Anterior cingulate cortex (tissue), 58 donors: ENCODE measurements at places on chromosomes 2 and 18.

- DNase-seq: no peak
Observed at GRCh38 chr2:195562570-195563566, 94.2 kb upstream of the SLC39A10 start.

DNA sequence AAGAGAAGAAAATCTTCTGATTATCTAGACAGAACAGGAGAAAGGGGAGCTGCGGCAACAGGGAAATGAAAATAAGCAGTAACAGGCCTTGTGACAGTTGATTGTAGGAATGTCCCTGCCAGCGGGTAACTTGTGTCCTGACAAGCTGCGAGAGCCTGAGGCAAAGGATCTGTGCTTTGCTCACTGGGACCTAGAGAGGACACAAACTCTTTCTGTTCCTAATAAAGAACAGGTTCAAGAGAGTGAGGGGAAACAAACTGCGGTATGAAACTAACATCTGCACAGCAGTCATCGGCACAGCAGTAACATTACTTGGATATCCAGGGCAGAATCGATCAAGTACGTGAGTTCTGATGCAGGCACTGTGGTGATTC, 103.7 kb upstream of the THOC1 start:
- no peak for DNase-seq

DNA sequence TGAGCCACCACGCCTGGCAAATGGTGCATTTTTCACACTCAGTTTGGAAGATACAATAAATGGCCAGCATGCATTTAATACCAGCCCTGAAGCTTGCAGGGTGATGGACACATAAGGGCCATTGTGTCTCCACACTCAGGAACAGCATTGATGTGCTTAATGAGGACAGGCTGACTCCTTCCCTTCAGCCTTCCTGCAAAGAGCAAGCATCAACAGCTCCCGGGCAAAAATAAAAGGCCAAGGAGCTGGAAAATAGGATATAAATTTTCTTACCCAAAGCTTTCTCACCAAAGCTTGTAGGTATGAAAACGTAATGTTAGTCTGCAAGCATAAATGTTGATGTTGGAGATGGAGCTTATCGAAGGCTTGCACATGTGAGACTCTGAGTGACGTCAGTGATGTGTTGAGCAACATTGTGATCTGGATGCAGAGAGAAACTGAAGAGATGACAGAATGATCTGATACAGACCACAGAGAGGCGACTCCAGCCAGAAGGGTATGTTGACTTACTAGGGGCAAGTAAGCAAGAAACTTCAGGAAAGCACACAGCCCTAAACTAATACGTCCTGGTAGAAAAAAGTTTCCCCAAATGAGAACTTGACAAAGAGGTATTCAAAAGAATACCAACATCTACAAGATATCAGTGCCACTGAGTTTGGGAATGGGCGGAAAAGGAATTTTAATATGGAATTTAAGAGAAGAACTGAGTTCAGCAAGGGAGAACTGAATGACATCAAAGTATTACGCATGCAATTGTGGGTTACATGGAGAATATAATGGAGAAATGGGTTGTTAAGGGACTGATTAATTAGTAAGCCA, 256.5 kb downstream of the TGIF1 start:
- no peak for DNase-seq

- DNase-seq: no peak
Observed at GRCh38 chr2:109166811-109167210, 37.8 kb downstream of the SH3RF3 start.

- DNase-seq: no peak
Observed at GRCh38 chr18:7334973-7335568, 104.2 kb downstream of the LRRC30 start.

GRCh38 chr18:25725501-25725900, 364.9 kb downstream of the SS18 start:
- no peak for DNase-seq

DNA sequence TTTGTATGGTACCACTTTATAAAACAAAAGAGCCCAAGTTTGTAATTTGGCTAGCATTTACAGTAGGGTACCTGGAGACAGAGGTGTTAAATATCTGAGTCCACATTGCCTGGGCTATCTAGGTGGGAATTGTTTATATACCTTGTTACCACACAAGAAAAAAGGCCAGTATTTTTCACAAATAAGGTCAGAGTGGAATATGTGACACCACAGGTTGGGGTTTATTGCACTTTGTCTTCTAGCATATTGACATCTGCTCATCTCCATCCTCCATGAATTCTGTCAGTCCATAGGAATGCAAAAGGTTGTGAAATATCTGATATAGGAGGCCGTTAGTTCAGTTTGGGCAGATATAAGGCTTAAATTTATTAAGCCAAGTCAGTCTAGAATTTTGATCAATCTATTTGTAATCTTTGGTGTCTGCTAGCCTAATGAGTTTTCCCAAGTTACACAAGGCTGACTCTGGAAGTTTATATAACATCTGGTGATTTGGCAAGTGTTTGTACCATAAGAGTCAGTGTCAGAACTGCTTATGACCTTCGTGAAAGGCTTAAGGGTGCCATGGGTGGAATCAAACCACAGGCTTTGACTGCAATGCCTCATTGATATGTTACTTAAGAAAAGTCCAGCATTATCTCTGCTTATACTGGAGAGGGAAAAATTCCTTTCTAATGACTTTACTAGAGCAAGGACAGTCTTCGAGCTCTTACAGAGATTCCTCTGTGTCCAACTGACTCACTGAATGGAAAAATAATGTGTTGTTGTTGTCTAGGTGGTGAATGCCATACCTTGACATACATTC, 11.3 kb upstream of the DPP4 start:
- no peak for DNase-seq

GRCh38 chr18:77249569-77250500, at the start of gene GALR1:
Gene GALR1, plus strand, starts transcription at chr18:77249848. Its CDS starts 701 bp downstream, at chr18:77250549.
- no peak for DNase-seq

GRCh38 chr18:79989195-79989497, 783 bp upstream of the TXNL4A start:
- no peak for DNase-seq

- no peak for DNase-seq
Observed at GRCh38 chr2:120517751-120518469, 172.0 kb downstream of the INHBB start.

DNA sequence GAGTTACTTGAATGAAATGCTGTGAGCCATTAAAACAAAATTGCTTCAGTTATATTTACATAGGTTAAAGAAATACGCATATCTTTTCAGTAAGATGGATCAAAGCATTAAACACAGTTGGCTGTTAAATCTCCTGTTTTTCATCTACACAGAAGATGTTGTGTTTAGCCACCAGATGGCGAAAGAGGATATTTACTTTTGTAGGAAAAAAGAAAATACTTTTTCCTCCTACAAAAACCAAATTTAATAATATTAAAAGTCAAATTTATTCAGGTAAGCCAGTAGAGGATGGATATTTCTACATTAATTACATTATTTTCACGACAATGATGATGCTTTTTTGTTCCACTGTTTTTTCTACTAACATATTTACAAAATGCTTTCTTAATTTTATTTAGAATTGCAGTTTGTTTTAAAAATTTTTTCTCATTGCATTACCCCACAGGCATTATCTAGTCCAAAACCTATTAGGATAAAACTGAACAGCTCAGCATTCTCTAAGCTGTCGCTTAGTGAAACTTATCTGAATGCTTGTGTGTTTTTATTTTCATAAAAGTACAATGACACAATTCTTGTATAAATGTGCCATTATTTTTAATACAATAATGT, 173.7 kb downstream of the ASXL3 start:
- no peak for DNase-seq

- DNase-seq: no peak
Observed at GRCh38 chr2:183292028-183292427, 167.8 kb downstream of the NUP35 start.

DNA sequence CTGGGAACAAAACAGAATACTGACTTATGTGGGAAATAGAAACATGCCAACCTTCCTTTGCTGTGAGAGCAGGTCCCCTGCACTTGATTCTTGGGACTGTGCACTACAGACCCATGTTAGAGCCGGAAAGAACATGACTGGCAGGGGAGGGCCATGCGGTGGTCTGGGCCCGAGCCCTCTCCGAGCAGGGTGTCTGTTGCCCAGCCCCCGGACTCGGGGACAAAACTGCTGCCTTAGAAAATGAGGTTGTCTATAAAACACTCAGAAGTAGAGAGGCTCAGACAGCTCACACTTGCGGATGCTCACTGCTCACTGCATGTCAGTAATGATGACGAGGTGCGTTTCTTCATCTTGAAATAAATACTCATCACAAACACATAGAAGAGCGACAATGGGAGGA, 270.7 kb upstream of the HDAC4 start:
- no peak for DNase-seq
